ENCODE measurements at places on chromosomes 1 and 21. TPM values are rescaled to one million over a fixed set of nuclear protein-coding genes. Genes with fewer than 3 reads are reported as not detected.

The SYPL2 gene
- 304 TPM for polyA plus RNA-seq

The FCRL5 gene
- 0.05 TPM for polyA plus RNA-seq

The TTC22 gene
- polyA plus RNA-seq, result 0.05 TPM

The DPT gene
- polyA plus RNA-seq, result 84.4 TPM

The HSD3B2 gene
- polyA plus RNA-seq, result not detected

The OR10J1 gene
- not detected for polyA plus RNA-seq

The IFFO2 gene
- polyA plus RNA-seq, result 4.4 TPM

The ADGRB2 gene
- 13.6 TPM for polyA plus RNA-seq

The CYP4A11 gene
- not detected for polyA plus RNA-seq

The GIPC2 gene
- 0.78 TPM for polyA plus RNA-seq

The TMEM200B gene
- 5.9 TPM for polyA plus RNA-seq

The GPR3 gene
- polyA plus RNA-seq, result 0.75 TPM

All from forelimb muscle (tissue), 1 donor.